AG09319 (cell line): ENCODE measurements at places on chromosomes 12 and 14.

DNA sequence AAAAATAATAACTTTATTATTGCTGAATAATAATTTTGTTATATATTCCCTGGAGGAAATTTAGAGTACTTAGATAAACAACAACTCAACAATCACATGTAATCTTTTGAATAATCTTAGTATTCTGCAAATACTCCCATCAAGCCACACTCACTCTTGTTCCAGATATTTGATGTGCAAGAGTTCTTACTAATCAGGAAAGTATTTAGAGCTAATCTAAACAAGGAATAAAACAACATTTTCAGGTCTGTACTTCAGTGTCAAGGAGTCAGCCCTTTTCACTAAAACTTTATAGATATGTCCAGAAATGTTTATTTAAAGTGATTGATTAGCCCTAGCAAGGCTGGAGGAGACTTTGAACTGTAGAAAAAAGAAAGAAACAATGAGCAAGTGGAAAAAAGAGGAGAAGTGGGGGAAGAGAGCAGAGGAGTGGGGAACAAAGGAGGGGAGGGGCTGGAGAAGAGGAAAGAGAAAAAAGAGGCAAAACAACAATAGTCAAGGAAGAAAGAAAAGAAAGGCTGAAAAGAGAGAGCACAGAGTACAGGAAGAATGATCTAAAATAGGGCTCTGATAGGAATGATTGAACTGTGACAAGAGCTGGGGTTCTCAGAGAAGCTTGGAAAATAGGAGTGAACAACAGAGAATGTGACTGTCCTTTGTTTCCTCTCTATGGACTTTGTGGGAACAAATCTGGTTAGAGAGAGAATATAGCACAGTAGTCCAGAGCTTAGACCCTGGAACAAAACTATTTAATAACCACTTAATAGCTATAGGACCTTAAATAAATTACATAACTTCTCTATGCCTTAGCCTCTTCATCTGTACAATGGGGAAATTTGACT is 238.7 kb downstream of the AKAP6 start:
- no peak for DNase-seq

GRCh38 chr12:111011999-111012600 is 91.7 kb upstream of the MYL2 start:
- DNase-seq: no peak

- no peak for DNase-seq
Measured at GRCh38 chr14:104967386-104968152, 10.6 kb downstream of the AHNAK2 start.

DNA sequence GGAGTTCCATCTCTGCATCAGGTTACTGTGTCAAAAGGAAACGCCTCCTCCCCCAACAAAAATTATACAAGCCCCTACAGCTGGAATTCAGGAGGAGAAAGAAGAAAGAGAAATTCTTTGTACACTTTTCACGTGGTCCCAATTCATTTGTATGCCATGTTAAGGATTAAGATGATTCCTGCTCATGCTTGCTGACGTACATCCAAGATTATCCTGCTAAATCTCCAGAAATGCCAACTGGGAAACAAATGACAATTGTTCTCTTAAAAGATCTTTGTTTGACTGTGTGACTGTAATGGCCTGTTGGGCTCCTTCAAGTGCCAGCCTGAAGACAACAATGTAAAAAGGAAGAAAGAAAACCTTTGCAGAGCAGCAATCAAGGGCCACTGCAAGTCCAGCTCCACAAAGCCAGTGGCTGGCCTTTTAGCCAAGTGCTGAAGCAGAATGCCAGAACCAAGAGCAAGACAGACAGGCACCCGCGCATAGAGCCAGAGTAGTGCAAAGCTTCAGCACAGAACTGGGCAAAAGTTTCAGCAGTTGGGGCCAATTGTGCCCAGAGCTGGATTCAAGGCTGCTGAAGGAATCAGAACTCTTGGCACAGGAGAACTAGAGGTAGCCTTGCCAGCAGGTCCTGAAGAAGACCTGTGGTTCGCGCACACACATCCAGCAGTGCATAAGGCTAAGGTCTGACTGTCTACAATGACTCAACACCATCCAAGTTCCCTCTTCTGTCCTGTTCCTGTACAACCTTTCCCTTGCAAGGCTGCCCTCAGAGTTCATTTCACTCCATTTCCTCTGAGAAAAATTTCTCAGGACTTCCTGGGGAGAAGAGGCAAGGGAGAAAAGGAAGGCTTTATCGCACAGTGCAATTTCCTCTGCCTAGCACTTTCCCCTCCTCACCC is 209.7 kb upstream of the BMP4 start:
- DNase-seq: no peak

DNA sequence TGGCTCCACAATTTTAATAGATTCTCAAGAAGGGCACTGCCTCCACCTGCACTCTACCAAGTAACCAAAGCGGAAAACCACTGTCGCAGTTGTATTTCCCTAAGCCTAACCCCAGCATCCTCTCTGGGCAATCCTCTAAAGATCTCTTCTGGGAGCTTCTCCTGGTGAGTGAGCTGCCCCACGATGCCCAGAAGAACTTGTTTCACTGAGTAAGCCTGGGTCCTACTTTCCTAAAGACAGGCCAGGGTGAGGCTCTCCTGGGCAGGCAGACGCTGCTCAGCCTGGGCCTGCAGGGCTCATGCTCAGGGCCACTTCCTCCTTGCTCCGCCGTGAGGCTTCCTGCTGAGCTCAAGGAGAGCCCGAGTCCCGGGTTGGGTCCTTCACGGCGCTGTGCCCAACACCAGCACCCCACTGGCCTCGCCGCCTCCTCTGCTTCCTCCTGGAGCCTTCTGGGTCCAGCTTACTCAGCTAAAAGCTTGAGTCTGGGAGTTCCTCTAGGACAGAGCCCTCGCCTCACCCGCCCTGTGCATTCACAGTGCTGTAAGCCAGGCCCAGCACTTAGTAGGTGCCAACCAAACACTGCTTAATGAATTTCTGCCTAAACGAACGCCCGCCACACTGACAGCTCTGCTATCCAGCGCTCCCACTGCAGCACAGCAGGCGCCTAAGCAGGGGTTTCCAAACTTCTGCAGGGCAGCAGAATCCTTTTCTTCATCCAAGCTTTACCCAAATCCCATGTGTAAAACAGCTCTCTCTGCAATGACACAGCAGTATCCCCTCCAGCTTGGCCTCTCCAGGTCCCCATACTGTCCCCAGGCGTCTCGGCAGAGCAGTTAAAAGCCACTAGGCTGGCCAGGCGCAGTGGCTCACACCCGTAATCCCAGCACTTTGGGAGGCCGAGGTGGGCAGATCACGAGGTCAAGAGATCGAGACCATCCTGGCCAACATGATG is 5.7 kb downstream of the RAB35 start:
- no peak for DNase-seq

DNA sequence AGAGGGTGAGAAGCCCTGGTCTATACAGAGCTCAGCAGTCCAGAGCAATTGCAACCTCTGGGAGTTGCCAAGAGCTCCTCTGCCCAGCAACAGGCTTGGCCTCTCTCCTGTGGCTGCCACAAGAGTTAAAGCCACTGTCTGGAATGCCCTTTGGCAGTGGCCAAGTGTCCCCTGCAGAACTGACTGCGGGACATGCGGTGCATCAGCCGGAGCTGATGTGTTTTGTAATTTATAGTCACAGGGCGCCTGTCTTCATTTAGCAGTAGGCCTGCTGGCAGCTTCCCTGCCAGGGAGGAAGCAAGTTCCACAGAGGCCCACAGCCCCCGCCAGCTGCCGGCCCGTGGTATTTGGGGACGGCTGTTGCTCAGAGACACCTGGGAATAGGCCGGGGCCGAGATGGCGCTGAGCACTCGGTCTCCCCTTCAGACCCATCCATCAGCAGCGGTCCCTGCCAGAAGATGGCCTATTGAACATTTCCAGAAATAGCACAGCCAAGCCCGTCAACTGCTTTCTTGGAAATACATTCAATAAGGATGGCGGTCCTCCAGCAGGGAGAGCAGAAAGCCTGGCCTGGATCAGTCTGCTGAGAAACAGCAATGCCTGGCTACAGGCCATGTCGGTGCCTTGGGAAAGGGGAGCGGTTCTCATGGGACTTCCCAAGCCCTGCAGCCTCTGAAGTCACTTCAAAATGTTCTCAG is 217.4 kb downstream of the CRADD start:
- DNase-seq: no peak

GRCh38 chr12:13283867-13284266 is 87.3 kb downstream of the EMP1 start:
- no peak for DNase-seq

DNA sequence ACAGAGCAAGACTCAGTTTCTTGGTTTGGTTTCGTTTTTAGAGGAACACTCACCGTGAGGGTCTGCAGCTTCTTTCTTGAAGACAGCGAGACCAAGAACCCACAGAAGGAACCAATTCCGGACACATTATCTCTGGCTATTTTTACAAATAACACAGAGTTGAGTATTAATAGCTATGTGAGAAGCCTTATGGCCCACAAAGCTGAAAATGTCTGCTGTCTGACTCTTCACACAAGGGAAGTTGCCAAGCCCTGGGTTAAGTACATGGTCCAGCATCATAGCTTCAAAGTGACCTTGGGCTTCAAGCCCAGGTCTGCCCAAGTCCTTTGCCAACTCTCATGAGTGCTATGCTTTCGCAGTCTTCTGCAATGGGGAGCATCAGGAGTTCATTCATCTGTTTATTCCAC is 2.6 kb upstream of the LGMN start:
- DNase-seq: no peak

- DNase-seq: no peak
Measured at GRCh38 chr14:66508547-66508845, 549 bp downstream of the GPHN start.

GRCh38 chr14:97337267-97337666 is 540.1 kb downstream of the VRK1 start:
- no peak for DNase-seq

- DNase-seq: no peak
Measured at GRCh38 chr12:3611860-3612703, 121.1 kb downstream of the PRMT8 start.

GRCh38 chr12:92290350-92290695 is 144.7 kb upstream of the BTG1 start:
- no peak for DNase-seq

DNA sequence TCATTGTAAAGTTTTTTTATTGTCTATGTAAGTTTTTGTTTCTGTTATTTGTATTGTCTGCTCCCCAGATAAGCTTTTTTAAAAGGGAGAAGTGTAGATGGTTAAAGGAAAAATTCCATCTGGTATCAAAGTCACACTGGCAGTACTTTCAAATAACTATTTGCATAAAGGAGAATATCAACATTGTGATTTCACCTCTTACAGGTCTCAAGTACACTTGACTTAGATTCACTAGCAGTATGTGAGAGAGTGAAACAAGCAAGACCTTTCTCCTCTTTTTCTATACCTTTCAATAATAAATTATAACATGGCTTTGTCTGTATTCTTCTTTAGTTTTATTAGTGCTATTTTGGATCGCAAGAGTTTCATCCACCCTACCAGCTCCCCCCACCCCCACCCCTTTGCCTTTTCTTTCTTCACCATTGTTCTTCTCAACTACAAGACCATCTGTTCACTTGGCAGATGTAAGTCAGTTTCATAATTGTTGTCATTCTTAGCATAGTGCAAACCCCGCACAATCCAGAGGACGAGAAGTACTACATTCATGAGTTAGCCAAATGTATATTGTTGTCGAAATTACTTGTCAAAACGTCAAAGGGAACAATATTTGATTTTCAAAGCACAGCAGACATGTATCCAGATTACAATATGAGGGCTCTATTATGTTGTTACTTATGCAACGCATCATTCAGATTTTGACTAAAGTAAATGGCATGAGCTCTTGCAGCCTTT is 602.7 kb upstream of the FLRT2 start:
- DNase-seq: no peak

- DNase-seq: no peak
Measured at GRCh38 chr14:87067061-87067460, 925.9 kb downstream of the GALC start.

DNA sequence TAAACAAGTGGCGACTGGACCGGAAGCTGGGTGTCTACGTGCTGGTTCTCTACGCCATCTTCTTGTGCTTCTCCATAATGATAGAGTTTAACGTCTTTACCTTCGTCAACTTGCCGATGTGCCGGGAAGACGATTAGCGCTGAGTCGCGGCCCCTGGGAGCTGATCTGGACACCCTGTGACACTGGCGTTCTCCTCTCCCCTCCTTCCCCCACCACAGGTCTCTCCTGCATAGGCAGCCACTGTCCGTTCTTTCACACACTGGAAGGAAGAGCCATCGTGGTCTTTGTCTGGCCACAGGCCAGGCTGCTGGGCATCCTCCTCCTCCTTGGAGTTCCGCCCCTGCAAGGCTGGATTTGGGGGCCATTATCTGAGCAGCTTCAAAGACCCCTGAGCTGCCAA is 20.1 kb upstream of the RIN3 start:
- DNase-seq: no peak

DNA sequence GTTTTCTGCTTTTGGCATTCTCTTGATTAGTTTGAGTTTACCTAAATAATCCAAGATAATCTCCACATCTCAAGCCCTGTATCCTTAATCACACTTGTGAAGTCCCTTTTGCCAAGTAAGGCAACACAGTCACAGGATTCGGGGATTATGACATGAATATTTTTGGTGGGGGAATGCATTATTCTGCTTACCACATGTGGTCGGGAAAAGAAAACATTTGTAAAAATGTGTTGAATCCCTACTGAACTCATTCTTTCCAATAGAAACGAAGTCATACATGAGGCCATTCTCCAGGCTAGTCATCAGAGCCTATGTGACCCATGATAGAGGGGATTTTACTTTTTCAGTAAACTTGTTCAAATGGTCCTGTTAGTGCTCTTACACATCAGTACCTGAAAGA is 58.5 kb upstream of the PRICKLE1 start:
- DNase-seq: no peak

DNA sequence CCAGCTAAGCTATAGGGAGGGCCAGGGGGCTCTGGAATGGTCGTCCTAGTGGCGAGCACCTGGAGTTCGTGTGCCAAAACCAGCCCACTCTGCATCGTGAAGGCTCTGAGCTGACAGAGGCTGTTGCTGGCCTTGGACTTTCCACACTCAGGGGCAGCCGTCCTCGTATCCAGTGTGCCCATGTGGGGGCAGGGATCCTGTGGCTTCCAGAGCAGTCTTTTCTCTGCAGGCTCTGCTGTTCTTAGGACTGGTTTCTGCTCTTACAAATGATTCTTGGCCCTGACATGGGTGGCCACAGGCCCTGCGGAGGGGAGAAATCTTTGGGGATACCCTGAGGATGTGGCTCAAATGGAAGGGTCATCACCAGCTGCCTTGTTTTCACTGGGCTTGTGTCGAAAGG is 177.4 kb upstream of the FKBP4 start:
- no peak for DNase-seq

GRCh38 chr14:63496837-63497400 is 46.3 kb downstream of the PPP2R5E start:
- no peak for DNase-seq

GRCh38 chr14:99572173-99572999 is 31.6 kb downstream of the CCDC85C start:
- DNase-seq: no peak

- DNase-seq: peak; percentile 57
Measured at GRCh38 chr12:68636268-68636667, 25.6 kb downstream of the RAP1B start.
